ENCODE measurements at places on chromosomes 5 and 9.

DNA sequence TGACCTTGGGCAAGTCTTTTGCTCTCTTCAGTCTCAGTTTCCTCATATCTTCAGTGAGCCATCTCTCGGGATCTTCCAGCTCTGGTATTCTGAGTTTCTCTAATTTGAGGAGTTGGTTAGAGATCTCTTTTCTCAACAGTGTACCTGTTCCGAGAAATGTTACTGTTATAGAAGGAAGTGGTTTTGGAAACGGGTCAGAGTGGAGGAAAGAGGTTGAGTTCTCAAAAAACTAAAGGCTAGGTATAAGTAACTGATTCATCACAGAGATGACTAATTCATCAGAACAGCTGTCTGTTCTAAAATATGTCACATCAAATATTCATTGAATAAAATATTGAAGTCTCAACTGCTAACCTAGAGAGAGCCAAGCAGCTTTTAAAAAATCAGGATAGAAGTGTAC lies 106.6 kb downstream of the PALM2AKAP2 start:
- no peak for DNase-seq

DNA sequence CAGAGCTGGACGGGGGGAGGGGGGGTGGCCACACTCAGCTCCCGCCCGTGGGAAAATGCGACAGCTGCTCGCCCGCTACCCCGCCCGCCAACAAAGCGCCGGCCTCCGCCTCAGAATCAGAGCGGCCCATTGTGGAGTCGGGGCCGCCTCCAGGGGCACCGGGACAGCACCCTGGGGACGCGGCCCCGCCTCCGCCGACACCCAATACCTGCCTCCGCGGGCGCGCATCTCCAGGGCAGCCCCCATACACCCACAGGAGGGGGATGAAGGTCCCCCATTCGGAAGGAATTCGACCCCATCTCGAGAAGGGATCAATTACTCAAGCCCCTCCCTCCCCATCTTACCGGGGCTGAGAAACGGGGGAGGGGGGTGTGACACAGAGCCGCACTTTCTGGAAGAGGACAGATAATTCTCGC lies 1.3 kb downstream of the NOTCH1 start:
- DNase-seq = no peak

DNA sequence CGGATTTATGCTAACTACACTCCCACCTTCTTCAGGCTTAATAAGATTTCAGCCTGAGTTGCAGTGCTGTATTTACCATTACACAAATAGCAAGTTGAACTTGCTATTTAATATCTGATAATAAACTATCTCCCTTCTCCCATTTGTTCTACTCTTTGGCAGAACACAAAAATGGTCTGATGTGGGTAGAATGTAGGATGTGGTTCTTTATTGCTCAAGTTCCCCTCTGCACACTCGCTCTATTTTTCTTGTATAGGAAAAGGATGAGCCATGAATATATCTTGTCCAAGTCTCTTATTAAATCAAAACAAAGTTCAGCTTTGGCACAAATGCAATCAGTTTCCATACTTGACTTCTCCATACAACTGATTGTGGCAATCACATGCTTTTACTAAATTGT lies 37.2 kb upstream of the KIF2A start:
- no peak for DNase-seq

- no peak for DNase-seq
Measured at GRCh38 chr5:173327948-173328843, at the start of gene STC2. Gene STC2 (minus strand): TSS chr5:173328414. CDS start chr5:173328193, 221 bp downstream.

DNA sequence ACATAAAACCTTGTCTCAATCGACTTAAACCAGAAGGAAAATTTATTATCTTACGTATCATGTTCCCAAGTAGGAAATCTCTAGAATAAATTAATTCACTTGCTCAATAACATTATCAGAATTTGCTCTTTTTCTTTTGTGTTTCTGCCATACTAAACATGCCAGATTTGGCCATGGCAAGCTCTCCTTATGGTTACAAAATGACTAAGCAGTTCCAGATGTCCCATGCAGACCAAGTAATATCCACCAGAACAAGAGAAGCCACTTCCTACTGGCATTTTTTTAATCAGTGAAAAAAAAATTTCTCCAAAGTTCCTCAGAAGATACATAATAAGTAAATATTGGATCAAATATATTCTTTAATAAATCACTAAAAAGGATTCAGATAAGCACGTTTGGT lies 25.2 kb upstream of the ADAMTS6 start:
- no peak for DNase-seq

GRCh38 chr5:97936231-97936630 lies 753.2 kb upstream of the RIOK2 start:
- no peak for DNase-seq

GRCh38 chr5:151868451-151868850 lies 56.2 kb downstream of the GLRA1 start:
- DNase-seq = no peak

GRCh38 chr5:38739011-38739704 lies 106.7 kb upstream of the OSMR start:
- DNase-seq = no peak

DNA sequence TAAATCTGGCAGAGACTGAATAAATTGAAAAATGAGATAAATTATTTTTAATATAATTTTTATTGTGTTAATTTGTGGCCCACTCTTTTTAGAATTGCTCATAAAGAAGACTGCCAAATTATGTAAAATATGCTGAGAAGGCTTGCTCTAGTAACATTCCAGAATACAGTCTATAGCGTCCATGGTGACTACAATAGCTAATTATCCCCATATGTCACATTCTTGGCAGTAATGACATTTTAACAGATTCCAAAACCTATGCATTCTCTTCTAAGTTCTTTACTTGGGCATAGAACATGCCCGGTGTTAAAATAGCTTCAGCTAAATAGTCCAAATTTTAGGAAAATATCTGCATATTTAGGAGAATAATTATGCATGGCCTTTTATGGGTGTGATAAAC lies 697.0 kb upstream of the SEMA6A start:
- DNase-seq = no peak

GRCh38 chr9:122367065-122367464 lies 3.8 kb upstream of the PTGS1 start:
- DNase-seq = no peak

DNA sequence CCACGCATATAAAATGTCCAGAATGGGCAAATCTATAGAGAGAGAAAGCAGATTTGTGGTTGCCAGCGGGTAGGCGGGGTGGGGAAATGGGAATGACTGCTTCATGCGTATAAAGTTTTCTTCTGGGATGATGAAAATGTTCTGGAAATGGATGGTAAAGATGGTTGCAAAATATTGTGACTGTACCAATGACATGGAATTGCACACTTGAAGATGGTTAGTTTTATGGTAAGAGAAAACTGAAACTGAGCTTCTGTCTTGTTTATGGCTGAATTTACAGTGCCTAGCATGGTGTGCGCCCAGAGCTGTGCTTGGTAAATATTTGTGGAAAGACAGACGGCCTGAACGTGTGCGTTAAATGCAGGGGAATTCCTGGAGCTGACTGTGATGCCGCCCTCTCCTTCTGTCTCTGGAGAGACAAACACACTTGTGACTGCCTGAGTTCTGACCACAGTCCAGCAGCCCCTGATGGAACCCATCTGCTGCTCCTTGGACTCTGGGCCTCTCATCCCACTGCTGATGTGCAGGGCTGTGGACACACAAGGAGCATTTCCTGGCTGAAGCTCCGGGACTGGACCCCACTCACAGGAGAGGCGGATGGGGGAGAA lies 8.6 kb upstream of the PTGES start:
- no peak for DNase-seq

GRCh38 chr9:136625101-136626065 lies 37.3 kb upstream of the EGFL7 start:
- DNase-seq = no peak

GRCh38 chr9:124345751-124346281 lies 69.4 kb downstream of the PSMB7 start:
- no peak for DNase-seq

- peak; percentile 46 for DNase-seq
Measured at GRCh38 chr9:128191406-128192046, at the start of gene CIZ1. Gene CIZ1 (minus strand): TSS chr9:128191572. CDS start chr9:128190857, 715 bp downstream.

DNA sequence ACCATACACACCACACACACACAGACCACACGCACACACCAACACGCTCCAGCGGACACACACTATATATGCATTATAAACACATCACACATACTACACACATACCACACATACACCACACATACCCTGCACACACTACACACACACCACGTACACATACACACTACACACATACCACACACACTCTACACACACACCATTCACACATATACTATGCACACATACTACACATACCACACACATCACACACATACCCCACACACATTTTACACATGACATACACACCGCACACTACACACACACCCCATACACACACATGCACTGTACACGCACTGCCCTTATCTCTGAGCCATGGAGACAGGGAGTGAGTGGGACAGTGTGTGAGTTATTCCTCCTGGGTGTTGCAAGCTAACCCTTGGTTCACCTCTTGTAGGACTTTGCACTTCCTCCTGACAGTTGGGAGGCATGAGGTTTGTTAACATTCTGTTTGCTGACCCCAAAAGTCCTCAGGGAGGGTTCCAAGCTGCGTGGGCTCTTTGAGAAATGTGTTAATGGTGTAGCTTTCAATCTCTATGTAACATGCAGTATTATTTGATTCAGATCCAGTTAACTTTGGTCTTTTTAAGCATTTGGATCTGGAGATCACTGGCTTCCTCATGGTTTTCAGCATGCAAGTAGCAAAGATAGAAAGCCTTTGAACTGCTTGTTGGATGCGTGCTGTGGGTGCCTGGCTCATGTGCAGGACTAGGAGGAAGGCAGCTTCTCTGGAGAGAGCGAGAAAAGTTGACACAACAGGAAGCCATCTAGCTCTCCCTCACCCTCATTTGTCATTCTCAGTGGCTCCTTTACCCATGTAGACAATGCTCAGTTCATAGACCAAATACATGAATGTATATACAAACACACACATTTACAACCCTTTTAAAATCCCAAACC lies 13.7 kb downstream of the IL31RA start:
- DNase-seq = no peak

DNA sequence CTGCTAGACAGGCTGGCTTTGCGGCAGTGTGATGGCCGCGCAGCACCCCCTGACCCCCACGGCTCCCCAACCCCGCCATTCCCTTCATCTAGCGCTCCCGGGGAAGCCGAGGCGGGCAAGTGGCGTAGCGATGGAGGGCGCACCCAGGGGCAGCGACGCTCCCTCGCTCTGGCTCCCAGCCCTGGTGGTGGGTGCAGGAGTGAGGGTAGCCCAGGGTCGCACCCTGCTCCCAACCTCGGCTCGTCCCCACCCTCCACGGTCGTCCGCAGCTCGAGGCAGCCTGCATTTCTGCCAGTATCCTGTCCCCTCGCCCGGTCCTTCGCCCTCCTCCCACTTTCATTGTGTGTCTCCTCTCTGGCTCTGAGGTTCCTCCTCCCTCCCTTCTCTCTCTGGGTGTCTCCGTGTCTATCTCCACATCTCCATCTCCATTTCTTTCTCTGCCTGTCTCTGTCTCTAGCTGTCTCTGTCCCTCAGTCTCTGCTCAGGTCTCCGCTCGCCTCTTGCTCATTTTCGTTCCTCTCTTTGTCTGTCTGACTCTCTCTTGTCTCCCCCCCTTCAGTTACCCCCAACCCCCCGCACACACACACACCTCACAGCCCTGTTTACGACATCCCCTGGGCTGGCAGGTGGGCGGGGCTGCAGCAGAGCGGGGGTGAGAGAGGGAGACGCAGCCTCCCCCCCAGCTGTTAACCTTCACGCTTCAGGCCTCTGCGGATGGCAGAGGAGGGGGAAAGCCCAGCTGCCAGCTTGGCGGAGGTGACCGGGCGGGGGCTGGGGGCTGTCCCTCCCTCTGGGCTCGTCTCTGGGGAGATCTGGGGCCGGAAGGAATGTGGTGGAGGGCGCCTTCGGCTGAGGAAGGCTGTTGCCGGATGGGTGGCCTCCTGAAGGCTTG lies 48.7 kb upstream of the PSD2 start:
- DNase-seq = peak; percentile 54

GRCh38 chr5:112965733-112966306 lies 10.8 kb upstream of the DCP2 start:
- no peak for DNase-seq

GRCh38 chr9:27247756-27248155 lies 49.2 kb downstream of the EQTN start:
- no peak for DNase-seq

DNA sequence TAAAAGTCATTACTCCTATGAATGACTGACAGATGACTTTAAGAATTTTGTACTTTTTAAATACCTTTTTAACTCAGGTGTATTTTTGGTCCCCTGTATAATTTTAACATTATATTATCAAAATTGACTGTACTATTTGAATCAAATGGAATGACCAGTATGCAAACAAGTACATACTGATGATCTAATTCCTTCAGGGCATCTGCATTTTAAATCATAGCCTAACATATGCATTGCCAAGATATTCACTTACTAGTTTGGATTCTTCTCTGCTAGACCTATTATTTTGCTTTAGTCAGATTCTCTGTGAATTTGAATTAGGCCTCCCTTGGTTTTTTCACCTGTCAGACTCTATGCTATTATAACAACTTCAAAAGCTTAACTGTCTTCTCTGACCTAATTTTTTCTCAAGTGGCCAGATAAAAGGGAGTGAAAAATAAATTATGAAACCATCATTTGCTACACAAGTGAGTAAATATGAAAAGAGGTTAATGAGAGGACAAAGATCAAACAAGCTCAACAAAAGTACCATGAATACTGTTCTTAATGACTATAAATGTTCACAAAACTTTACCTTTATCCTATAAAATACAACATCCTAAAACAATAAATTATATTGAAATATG lies 1505.2 kb upstream of the CDH9 start:
- no peak for DNase-seq

GRCh38 chr5:160155017-160155750 lies 35.9 kb upstream of the PWWP2A start:
- DNase-seq = no peak

DNA sequence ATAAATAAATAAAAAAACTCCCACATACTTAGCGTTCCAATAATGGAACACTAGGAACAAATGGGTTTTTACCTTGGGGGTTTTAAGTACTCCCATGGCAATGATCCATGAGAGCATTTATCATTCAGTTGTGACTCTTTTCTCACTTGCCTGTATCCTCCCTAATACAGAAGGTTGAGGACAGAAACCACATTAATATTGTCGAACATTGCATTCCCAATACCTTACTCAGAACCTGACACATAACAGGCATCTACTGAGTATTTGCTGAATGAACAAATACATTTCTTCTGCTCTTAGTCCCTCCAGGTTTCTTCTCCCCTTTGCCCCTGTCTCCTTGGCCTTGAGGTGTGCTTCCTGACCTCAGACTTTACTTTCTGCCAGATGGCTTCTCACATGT lies 175.9 kb downstream of the CEMIP2 start:
- DNase-seq = no peak

- DNase-seq = no peak
Measured at GRCh38 chr5:140595538-140596300, 31.1 kb downstream of the SLC35A4 start.
